ENCODE measurements at places on chromosomes 2 and 18.

- DNase-seq, result no peak
Measured at GRCh38 chr18:69402533-69402989, 1.9 kb downstream of the DOK6 start.

DNA sequence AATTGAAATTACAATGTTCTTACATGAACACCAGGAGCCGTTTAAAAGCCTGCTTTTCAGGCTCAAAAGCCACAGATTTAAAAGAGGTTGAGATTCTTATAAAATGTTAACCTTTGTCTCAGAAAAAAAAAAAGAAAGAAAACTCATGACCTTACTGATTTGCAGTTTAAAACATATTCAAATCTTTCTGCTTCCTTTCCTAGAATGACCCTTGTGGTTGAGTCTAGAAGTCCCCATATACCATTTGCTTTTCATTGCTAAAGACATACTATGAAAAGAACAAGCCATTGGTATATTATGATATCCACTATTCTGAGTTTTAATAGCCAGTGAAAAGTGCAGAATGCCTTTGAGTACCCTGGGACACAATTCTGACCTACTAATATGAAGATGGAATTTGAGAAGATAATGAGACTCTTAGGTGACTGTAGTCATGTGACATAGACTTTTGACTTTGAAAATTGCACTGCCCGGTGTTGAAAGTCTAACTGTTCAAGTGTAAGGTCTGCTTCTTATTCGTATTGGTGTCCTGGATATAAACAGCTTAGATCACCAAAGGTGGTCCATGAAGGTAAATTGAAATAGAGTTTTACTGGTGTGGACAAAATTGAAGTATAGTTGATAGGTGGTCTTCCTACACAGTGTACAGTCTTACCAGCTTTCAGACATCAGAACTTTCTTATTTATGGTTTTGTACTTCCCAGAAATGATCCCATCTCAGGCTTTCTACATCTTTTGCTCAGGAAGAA lies 117.0 kb downstream of the DOCK10 start:
- no peak for DNase-seq

DNA sequence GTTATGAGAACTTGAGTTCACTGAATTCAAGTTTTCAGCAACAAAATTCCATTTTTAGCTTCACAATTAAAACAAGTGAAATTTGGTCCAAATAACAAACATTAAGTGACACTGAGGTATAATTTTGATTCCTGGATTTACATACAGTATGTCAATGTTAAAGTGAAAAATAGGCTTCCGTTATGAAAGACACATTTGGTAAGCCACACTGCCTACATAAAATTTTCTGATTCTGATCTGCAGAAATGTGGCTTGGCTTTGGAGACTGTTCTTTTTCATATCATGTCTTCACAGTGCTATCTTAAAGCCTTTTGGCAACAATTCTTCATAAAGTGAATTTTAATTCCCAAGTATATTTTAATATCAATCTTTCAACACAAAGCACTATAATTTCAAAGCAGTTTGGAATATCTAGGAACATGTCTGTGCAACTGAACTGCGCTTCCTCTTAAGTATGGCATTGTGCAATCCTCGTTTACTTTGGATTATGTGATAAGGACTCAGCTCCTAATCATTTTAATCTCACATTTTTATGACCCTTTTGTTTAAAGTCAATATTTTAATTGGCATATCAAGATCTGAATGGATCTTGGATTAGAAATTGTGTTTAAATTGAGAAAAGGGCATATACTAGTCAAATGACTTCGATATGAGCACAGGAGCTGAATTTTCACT lies 60.0 kb downstream of the RBMS1 start:
- DNase-seq, result no peak

- DNase-seq, result no peak
Measured at GRCh38 chr2:152762202-152762601, 43.8 kb downstream of the ARL6IP6 start.

DNA sequence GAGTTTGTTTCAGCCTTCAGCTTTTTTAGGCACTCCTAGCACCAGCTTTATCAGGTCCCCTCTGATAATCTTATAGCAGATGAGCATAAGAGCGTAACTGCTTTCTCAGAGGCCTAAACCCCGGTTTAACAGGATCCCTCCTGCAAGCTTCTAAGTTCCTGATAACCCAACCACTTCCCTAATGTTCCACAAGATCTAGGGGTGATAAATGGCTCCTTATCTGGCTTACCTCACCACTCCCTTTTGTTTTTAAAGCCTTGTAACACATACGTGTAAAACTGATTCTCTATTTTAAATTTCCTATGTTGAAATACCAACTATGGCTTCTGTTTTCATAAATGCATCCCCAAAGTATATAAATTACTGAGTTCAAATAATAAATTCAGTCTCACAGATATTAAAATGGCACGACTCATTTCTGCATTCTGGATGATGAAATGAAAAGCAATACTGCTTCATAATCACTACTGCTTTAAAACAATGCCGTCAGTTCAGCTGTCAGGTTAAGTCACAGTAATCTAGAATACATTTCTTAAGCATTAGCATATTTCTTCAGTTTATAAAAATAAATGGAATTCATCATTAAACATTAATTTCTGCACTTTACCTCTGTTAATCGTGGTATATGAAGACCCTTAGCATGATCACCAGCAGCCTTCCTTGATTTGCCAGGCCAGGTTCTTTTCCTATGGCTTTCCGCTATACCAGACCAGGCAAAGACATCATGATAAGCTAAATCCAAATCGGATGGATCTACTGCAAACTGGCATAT lies 126.3 kb downstream of the C2orf74 start:
- DNase-seq, result peak; percentile 32

GRCh38 chr2:12718015-12718671 lies 1.4 kb downstream of the TRIB2 start:
- DNase-seq, result no peak

DNA sequence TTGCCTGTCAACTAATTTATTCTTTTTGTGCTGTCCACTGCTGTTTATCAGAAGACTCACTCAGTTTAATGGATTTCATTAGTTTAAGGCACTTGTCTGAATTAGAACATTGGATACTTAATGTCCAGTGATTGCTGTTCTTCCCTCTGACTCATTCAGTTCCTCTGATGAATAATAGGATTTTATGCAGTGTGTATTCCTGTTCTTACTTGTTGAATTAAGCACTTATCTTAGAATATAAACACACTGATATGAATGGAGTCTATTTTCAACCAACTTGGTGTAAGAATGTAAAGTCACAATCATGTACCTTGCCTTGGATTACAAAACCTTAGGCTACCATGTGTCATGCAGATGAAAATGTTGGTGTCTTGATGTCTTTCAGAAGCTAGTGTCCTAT lies 87.0 kb upstream of the PROKR1 start:
- DNase-seq, result no peak

DNA sequence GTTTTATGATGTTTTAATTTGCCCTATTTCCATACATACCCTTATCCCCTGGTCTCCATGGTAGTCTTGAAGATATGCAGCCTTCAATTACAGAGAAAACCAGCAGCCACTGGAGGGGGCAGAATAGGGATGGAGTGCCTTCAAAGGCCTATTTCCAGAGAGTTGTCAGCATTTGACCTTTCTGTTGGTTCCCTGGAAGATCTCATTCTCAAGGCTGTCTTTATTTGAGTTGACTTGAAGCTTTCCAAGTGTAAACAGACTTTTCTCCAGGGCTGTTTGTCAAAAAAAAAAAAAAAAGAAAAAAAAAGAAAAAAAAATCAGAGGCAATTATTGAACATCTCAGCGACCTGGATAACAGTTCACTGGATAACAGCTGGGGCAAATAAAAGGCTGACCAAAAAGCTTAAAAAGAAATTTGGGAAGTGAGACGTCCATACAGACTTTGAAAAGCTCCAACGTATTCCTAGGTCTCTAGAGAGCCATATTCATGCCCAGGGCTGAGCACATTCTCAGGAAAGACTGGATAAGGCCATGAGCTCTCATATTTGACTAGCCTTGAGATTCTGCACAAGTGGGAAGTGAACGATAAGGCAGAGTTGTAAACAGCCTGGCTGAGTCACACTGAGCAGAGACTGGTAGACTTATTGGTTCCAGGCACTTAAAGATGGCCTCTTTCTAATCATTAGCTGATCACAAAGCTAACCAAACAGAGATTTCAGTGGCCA lies 126.6 kb downstream of the VAPA start:
- no peak for DNase-seq
